ENCODE measurements at places on chromosomes 3 and 15. TPM values are rescaled to one million over a fixed set of nuclear protein-coding genes. Genes with fewer than 3 reads are reported as not detected.

The HAUS2 gene
- total RNA-seq, result 34.8 TPM

The GOLGA8S gene
- total RNA-seq, result 0.14 TPM

The SERPINI2 gene
- not detected for total RNA-seq

The GOLIM4 gene
- total RNA-seq, result 43.1 TPM

The HES1 gene
- 29.3 TPM for total RNA-seq

The FETUB gene
- total RNA-seq, result not detected

The HRG gene
- not detected for total RNA-seq

DNA sequence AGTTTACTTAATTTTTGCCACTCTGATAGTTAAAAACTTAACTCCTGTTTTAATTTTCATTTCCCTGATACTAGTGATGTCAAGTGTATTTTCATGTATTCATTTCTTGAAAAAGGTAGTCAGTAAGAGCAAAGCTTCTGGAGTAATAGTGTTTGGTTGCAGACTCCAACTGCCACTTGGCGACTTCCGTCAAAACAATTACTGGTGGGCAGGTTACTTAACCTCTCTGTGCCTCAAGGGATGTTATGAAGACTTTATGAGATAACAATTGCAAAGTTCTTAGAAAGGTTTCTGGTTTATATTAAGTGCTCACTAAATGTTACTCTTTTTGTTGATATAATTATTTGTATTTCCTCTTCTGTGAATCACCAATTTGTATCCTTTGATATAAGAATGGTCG is 129.7 kb downstream of the NFKBIZ start:
- H3K4me3 ChIP-seq, result no peak overlapping the region
- no peak overlapping the region for H3K27ac ChIP-seq
- DNase-seq, result no peak
- no peaks in the 10 kb centered on the region for H3K27me3 ChIP-seq
- H3K4me1 ChIP-seq, result peaks cover 4% of the 10 kb centered on the region
- no peaks in the 10 kb centered on the region for H3K36me3 ChIP-seq

- peaks cover 26% of the 10 kb centered on the region for H3K36me3 ChIP-seq
- no peak overlapping the region for H3K4me3 ChIP-seq
- no peak for DNase-seq
- peak overlapping the region; percentile 47 for H3K27ac ChIP-seq
- no peaks in the 10 kb centered on the region for H3K27me3 ChIP-seq
These were observed 64.5 kb downstream of the PGPEP1L start for GRCh38 chr15:98943051-98943508.

GRCh38 chr15:65379986-65380385 is 2.2 kb upstream of the IGDCC3 start:
- H3K27me3 ChIP-seq, result no peaks in the 10 kb centered on the region
- H3K36me3 ChIP-seq, result no peaks in the 10 kb centered on the region
- no peak for DNase-seq
- H3K27ac ChIP-seq, result no peak overlapping the region
- H3K4me3 ChIP-seq, result no peak overlapping the region

DNA sequence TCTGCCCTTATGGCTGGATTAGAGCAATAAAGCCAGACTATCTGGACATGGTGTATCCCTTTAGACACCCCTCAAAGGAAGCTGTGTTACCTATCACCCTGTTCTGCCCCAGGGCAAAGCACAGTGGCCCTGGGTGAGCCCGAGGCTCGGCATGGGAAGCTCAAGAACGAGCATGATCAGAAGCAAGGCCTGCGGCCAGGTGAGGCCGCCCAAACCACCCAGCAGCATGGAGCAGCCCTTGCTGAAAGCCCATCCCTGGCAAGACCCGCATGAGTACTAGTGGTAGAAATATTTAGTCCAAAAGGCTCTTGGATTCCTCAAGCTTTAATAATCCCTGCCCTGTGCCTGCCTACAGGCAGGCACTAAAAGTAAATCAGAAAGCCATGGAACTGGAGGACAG is 261.1 kb downstream of the MEX3B start:
- no peak overlapping the region for H3K4me3 ChIP-seq
- H3K4me1 ChIP-seq, result no peaks in the 10 kb centered on the region
- H3K27me3 ChIP-seq, result no peaks in the 10 kb centered on the region

- H3K4me3 ChIP-seq, result no peak overlapping the region
- DNase-seq, result no peak
- no peaks in the 10 kb centered on the region for H3K36me3 ChIP-seq
- peaks cover 9% of the 10 kb centered on the region for H3K4me1 ChIP-seq
These were observed 12.3 kb upstream of the NR1I2 start for GRCh38 chr3:119769394-119770149.

DNA sequence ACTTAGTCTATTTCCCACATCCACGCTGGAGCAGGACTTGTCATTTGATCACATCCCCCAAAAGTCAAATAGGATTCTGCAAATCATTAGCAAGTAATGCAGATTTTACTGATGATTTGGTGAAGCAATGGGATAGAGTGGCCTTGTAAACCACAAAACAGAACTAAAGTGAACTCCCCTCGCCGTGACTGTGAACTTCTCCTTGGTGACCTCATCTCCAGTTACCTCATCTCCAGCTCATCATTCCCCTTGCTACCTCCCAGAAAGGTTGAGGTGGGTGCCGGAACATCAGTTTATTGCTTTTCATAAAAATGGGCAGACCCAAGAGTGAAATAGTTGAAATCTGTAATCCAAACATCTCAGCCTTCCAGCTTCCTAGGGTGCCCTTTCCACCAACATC is 36.7 kb upstream of the ADPGK start:
- DNase-seq, result no peak
- H3K36me3 ChIP-seq, result no peaks in the 10 kb centered on the region
- H3K4me3 ChIP-seq, result no peak overlapping the region
- no peaks in the 10 kb centered on the region for H3K4me1 ChIP-seq
- no peak overlapping the region for H3K27ac ChIP-seq

Measured in thoracic aorta (tissue), 2 donors.